Activated T-cell treated with anti-CD3 and anti-CD28 coated beads, Interleukin-2, amount 50 U/mL, for 1 hour (primary cell): ENCODE measurements at places on chromosomes 12 and 14.

- no peak for DNase-seq
These were observed 164.9 kb downstream of the NAV3 start for GRCh38 chr12:77995436-77996167.

DNA sequence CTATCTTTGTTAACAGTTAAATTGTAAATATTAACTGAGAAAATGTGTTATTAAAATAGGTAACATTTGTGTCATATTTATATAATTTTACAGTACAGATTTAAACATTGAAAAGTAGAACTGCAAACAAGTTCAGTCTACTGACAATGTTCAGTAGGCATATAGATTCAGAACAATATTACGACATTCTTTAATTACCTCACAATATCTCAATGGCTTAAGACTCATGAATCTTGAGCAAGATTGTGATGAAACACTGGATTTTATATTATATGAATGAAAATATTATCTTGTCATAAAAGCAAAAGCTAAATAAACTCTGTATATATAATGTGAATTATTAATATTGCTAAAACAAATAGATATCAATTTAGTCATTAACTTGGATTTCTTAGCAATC, 194.9 kb downstream of the ADAMTS20 start:
- DNase-seq: no peak

GRCh38 chr12:92571844-92572543, 130.8 kb upstream of the PLEKHG7 start:
- no peak for DNase-seq

DNA sequence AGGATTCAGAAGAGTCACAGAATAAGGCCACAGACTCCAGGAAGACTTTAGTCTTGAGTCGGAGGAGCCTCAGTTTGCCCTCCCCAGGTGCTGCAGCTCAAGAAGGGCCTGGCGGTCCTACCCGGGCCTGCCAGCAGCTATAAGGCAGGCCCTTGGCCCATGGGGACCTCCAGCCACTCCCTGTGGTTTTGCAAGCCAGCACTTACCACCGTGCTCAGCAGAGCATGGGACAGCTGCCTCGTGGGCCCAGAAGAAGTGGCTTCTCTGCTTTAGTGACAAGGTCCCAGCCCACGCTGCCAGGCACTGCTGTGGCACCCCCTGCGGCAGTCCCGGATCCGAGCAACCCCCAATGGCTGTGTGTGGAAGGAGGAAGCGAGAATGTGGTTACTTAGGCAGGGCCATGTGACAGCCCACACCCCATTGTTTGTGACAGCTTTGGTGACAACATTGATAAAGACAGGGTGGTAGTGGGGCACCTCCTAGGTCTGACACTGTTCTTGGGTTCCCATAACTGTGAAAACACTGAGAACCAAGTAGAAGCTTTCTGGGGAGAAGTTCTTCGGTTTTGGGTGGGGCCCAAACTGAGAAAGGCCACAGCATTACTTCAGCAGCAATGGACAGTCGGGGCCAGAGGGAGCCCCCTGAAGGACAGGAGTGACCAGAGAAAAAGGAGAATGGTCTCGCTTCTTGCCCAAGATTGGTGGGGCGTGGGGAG, at the start of gene SELPLG:
SELPLG (minus strand) TSS at position 361 of the 715 bp plus-strand sequence. CDS start 9,587 bp downstream, outside the sequence.
- DNase-seq: peak; percentile 81

DNA sequence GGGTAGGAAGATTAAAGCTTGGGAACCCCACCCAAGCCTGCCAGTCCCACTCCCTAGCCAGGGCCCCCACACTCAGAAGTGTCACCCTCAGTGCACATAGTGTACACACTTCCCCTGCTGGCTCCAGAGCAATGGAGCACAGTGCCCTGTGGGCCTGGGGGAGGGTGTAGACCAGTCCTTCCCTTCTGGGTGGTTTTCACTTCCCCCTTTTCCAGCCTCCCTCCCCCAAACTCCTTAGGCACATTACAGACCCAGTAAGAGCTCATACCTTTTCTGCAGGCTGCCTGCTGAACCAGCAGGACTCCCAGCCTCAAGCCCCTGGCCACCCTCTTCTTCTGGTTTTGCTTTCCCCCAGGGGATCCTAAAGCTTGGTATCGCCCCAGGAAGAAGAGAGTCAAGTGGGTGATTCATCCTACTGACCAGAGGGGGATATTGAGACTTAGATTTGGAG, at the start of gene ZNF385A:
ZNF385A (minus strand) TSS at position 143 of the 451 bp plus-strand sequence. CDS start 219 bp downstream, outside the sequence.
- no peak for DNase-seq

DNA sequence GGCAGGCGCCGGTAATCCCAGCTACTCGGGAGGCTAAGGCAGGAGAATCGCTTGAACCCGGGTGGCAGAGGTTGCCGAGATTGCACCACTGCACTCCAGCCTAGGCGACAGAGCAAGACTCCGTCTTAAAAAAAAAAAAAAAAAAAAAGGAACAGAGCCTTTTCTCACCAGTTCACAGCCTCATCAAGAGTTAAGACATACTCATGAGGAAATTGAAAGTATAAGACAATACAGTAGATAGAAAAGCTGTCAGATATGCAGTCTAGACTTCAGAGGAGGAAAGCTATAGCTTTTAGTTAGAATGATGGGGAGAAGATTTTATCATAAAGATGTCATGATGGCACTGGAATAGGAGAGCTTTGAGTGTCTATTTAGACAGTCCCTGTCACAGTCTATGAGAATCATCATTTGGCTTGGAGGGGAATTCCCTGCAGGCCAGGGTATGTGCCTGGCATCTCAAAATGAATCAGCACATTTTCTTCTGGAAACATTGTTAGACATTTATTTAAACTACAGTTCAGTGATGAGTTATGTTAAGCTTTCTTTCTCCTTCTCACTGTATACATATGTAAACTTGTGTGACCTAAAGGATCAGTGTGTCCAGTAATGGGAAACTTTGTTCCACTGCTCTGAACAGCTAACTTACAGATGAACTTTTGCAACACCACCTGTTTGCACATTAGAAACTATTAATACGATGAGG, 2.9 kb upstream of the RAB35 start:
- no peak for DNase-seq

GRCh38 chr12:25594376-25594775, 41.3 kb upstream of the LMNTD1 start:
- DNase-seq: no peak

DNA sequence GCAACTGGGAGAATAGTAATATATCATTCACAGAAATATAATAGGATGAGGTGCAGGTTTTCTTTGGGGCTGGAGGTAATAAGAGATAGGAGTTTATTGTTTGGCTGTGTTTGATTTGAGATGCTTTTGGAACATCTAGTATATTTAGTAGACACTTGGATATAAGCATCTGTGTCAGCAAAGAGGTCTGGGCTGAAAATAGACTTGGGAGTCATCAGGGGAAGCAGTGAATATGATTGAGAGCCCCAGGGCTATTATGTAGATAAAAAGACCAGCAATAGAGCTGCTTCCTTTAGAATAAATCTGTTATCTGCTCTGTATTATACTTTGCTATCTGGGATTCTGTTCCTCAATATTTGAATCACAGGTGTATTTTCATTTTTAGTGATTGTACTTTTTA, 36.6 kb downstream of the SPATA7 start:
- DNase-seq: no peak

GRCh38 chr14:24310265-24310645, 315 bp downstream of the LTB4R2 start:
- no peak for DNase-seq

- no peak for DNase-seq
These were observed 61.2 kb downstream of the DIO3 start for GRCh38 chr14:101622251-101623076.

DNA sequence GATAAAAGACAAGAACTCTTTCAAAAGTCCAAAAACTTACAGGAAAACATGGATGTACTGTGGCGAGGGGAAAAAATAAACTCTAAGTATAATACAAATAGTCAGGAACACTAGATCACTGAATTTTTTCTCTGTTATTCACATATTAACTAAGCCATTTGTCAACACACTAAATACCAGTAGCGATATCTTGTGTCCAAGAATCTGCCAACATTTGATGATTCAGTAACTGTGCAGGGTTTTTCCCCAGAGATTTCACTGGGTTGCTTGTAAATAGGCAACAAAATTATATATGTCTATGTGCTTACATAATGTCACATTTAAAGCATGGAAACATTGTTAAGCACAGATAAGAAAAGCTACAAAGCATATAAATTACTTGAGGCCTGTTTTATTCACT, 205.9 kb downstream of the KIF21A start:
- DNase-seq: no peak

- no peak for DNase-seq
These were observed 8.9 kb downstream of the IKZF4 start for GRCh38 chr12:56029666-56030293.

GRCh38 chr14:24274101-24274543, 2.7 kb upstream of the RABGGTA start:
- peak; percentile 22 for DNase-seq

GRCh38 chr12:52557476-52557875, 4.5 kb upstream of the KRT71 start:
- DNase-seq: no peak

- DNase-seq: no peak
These were observed 20.5 kb downstream of the ACTN1 start for GRCh38 chr14:68958553-68958952.

GRCh38 chr12:104219908-104220404, 4.4 kb downstream of the TXNRD1 start:
- peak; percentile 32 for DNase-seq

DNA sequence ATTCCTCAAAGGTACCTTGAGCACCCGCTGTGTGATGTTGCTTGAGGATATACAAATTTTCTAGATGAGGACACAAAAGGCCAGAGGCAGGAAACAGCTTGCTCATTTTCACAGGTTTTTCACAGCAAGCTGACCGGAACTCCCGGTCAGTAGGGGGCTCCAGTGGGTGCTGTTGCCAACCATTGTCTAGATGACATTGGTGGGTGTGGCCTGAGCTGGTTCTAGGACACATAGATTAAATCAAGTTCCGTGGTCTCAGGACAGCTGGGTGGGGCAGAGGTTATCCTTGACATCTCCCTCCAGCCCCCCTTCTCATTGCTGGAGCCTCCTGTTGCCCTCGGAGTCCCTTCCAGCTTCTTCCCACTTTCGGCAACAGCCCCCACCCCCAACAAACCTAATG, 153.6 kb upstream of the FKBP4 start:
- DNase-seq: no peak

GRCh38 chr14:52268279-52269061, 972 bp downstream of the PTGDR start:
- DNase-seq: peak; percentile 32

DNA sequence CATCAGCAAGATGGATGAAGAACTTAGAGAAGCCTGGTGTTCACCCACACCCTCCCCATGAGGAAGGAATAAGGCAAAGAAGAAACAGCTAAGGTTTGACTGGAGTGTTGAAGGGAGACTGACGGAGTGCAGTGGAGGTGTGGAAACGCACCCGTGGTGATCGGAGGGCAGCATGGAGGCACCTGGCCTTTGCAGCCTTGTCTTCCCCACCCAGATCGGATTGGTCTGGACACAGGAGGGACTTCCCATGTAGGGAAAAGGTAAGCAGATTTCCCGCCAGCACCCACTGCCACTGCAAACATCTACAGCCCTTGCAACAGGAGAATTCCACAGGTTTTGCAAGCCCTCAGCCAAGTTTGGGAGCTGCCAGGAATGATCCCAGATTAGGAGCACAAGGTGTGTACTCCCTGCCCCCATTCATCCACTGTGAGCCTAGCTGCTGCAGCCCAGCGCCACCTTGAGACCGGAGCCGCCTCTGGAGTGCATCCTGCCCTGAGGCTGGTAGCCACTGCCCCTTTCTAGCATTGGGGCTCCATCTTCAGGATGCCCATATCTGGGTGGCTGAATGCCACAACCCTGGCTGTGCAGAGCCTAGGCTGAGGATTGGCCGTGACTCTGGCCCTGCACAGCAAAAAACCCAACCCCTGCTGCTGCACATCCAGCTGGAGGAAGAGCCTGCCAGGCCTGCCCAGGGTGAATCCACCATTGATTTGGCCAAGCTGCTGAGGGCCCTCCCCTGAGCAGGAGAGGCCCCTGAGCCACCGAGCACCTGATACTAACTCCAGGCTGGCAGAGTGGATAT, 411.1 kb downstream of the TMEM121 start:
- peak; percentile 10 for DNase-seq

GRCh38 chr14:77965919-77966435, 166.1 kb downstream of the ADCK1 start:
- DNase-seq: no peak

- DNase-seq: no peak
These were observed 124.7 kb downstream of the PAPOLA start for GRCh38 chr14:96626916-96627315.

GRCh38 chr14:50955373-50956043, 11.2 kb upstream of the PYGL start:
- DNase-seq: no peak

- no peak for DNase-seq
These were observed 70.2 kb downstream of the SCN8A start for GRCh38 chr12:51661199-51661598.

DNA sequence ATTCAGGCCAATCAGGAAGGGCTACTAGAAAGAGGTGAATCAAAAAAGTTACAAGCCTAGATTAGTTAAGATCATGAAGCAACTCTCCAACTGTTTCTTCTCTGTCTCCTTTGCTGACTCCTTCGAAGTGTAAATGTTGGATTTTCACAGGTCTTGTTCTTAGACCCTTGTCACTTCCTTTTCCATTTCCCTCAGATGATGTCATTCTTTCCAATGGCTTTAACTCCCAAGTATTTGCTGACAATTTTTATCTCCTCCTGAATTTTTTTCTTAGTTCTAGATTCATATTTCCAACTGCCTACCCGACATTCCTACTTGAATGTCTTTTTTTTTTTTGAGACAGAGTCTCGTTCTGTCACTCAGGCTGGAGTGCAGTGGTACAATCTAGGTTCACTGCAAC, 10.8 kb downstream of the GAS2L3 start:
- DNase-seq: no peak

- DNase-seq: no peak
These were observed 169.0 kb upstream of the RTL1 start for GRCh38 chr14:101072531-101072930.

DNA sequence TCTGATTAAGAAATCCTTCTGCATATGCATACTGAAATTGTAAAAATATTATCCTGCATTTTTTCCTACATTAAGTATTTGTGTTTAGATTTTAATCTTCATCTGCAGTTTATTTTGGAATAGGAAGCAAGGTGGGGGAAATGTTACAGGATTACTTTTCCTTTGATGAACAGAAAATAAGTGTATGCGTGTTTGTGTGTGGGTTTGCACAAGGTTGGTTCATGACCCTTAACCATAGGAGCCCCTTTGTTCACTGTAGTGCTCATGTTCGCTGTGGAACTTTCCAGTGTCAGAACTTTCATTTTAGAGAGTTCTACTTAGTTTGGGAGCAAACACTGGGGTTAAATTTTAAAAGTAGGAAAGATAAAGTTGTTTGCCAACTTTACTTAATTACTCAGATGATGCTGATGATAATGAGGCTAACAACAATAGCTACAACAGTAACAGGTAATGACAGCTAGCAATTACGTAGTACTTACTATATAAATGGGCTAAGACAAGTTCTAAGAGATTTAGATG, 6.4 kb upstream of the A2M start:
- no peak for DNase-seq

GRCh38 chr12:52010152-52010622, 3.4 kb downstream of the TAMALIN start:
- no peak for DNase-seq

GRCh38 chr14:87430810-87431209, 562.2 kb downstream of the GALC start:
- DNase-seq: no peak
